Sigmoid colon (tissue), 7 donors: ENCODE measurements at places on chromosomes 7 and 10. TPM values are rescaled to one million over a fixed set of nuclear protein-coding genes. Genes with fewer than 3 reads are reported as not detected.

CNNM1 gene
- total RNA-seq: 2.2 TPM

TSPAN13 gene
- total RNA-seq: 2.2 TPM

SLC13A1 gene
- total RNA-seq: not detected

NKX2-3 gene
- total RNA-seq: 35.2 TPM

DNA sequence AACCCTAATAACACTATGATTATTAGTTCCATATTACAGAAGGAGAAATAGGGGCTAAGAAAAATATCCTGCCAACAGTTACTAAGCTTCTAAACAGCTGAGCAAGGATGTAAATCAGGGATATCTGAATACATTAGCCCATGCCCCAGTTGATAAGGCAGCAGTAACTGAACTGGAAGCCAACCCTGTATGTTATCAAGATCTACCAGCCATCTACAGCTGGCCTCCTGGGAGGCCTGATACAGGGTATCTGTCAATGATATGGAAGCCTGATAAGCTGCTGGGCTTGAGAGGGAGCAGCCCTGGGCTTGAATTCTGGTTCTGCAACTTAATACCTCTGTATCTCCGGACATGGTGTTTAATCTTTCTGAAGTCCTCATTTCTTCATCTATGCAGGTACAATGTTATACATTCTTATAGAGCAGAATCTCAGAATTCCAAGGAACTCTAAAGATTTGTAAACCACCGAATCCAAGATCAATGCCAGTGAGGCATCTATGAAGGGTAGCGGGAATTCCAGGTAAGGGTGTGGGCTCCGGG, 37.9 kb upstream of the AFAP1L2 start:
- DNase-seq: no peak

- peak; percentile 66 for DNase-seq
Observed at GRCh38 chr10:21494191-21495001, 31.1 kb downstream of the SKIDA1 start.

GRCh38 chr10:74167443-74167842, 16.4 kb downstream of the ADK start:
- no peak for DNase-seq

DNA sequence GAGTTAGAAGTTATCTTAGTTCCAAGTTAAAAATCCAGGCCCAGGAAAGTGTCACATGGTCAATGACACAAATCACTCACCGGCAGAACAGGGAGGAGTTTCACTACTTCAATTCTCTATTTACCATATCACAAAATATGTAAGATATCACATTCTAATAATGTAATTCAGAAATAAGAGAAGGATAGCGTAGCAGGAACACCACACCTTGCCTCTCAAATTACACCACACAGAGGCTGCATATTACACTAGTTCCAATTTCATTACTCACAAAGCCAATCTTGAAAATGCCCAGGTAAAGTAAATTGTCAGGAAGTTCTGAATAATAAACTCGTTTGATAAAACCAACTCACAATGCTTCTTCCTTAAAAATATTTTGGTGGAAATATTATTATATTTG, 169.2 kb downstream of the CTTNBP2 start:
- no peak for DNase-seq

- DNase-seq: no peak
Observed at GRCh38 chr10:87092861-87093631, 1.6 kb downstream of the GLUD1 start.

DNA sequence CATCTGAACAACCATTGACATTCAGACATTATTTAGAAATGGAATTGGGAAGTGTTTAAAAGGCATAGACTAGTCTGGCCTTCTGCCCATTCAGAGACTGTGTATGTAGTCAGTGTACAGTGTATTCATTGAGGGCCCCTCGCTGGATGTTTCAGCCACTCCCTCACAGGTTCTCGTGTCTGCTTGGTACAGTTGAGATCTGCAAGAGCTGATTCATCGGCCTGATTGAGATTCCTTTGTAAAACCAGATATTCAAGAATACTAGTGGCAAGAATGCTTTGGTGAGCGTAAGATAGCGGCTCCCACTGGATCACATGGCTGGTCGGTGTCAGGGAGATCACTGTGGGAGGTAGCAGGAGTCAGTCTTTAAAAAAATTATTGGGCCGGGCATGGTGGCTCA, 119.5 kb downstream of the TCF7L2 start:
- no peak for DNase-seq

DNA sequence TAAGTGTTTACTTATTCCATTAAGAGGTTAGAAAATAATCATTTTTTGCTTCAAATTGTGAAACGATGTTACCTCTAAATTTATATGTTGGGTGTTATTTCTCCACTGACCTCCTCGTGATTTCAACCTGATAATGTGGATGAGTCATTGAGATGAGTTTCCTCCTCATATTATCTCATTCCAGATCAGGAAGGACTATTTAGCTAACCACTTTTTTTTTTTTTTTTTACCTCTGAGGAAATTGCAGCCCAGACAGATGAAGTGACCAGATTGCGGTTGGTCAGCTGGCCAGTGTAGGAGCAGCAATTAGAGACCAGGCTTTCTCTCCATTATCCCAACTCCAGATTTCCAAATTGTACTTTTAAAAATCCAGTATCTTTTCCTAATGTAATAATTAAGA, 248.7 kb downstream of the FZD1 start:
- no peak for DNase-seq

GRCh38 chr7:70353946-70354335, 755.7 kb downstream of the AUTS2 start:
- DNase-seq: no peak

GRCh38 chr10:122782911-122783310, 62.7 kb downstream of the CUZD1 start:
- no peak for DNase-seq

- DNase-seq: no peak
Observed at GRCh38 chr7:28362812-28363211, 49.5 kb upstream of the CREB5 start.

DNA sequence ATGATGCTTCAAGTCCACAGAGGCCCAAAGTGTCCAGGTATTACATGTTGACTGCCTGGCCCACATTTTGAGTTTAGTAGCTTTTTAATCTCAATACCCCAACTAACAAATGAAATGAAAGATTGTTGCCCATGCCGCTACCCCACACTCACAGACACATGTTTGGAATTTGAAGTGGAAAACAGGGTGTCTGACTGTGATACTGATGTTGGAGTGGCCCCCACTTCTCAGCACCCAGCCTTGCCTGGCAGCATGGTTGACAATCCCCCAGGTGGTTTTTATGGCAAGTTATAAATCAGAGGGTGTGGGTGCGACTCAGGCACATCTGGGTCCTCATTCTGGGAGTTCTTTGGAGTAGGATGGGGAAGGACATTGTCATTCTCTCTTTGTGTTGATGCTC, 314.7 kb upstream of the ZNF32 start:
- no peak for DNase-seq

DNA sequence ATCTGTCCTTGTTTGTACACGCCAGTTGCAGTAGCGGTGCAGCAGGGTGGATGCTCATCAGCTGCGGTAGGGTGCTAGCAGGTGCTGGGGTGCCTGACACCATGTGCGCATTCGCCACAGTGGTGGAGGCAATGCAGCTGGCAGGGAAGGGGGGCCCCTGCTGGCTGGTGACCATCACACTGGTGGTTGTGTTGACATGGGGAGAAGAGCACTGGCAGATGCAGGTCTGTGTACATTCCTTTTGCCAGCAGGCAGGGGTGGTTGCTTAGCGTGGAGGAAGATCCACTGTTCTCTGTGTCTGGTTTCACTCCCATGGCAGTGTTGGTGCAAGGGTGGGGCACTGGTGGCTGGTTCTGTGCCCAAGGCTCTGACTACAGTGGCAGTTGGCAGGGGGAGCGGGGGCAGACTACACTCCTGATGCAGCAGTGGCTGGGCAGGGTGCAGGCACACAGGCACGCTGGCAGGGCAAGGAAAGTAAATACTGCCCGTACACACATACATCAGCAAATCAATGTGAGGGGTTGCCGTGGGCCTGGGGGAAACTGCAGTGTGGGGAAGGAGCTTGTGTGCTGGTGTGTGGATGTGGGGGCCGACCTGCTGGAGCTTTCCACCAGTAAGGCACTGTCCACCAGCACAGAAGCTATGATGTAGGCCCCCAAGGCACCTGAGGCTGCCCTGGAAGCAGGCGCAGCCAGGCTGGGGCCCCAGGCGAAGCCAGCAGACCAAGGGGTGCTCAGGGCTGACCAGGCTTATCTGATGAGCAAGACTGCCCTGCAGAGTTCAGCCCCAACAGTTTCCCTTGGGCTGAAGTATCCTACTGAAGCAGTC, 87.2 kb upstream of the UNC5B start:
- DNase-seq: no peak

GRCh38 chr7:53094827-53095226, 59.4 kb downstream of the POM121L12 start:
- no peak for DNase-seq

DNA sequence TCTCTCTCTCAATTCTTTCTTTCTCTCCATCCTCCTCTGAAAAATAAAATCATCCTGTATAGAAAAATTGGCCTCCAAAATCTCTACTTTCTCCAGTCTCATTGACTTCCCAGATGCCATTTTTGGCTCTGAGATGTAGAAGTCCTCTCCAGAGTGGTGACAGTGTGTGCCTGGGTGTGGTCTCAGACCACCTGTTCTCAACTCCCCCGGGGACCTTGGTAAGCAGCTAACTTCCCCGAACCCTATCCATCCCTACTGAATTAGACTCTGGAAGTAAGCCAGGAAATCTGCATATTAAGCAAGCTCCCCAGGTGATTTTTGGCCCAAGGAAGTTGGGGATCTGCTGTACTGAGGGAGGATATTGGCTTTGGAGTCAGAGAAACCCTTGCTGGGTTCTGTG, 120.5 kb downstream of the WDR11 start:
- no peak for DNase-seq

- DNase-seq: no peak
Observed at GRCh38 chr10:52050429-52051047, 263.5 kb upstream of the DKK1 start.

GRCh38 chr10:114458955-114459354, 54.7 kb upstream of the AFAP1L2 start:
- DNase-seq: peak; percentile 68

- no peak for DNase-seq
Observed at GRCh38 chr7:99002148-99002826, 124.0 kb downstream of the TRRAP start.

- DNase-seq: no peak
Observed at GRCh38 chr10:118216020-118216419, 126.1 kb downstream of the FAM204A start.

DNA sequence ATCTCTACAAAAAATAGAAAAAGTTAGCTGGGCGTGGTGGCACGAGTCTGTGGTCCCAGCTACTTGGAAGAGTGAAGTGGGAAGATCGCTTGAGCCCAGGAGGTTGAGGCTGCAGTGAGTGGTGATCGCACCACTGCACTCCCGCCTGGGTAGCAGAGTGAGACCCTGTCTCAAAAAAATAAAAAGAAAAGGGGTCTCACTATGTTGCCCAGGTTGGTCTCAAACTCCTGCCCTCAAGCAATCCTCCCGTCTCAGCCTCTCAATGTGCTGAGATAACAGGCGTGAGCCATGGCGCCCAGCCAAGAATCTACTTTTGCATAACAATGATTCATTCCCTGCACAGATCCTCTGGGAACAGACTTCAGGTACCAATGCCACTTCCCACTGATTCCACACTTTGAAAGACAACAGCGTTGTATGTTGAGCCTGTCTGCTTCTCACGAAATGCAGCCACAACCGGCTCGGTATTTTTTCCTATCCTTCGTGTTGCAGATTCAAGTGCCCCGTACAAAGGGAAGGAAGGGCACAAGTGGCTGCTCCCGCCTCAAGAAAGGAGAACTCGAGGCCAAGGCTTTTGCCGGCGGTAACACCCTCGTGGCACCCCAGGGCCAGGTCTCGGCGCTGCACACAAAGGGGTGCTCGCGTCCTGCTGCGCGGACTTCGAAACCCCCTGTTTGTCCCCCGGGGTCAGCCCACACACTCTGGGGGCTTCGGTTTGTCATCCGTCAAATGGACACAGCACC, 745 bp downstream of the DAGLB start:
- peak; percentile 91 for DNase-seq

DNA sequence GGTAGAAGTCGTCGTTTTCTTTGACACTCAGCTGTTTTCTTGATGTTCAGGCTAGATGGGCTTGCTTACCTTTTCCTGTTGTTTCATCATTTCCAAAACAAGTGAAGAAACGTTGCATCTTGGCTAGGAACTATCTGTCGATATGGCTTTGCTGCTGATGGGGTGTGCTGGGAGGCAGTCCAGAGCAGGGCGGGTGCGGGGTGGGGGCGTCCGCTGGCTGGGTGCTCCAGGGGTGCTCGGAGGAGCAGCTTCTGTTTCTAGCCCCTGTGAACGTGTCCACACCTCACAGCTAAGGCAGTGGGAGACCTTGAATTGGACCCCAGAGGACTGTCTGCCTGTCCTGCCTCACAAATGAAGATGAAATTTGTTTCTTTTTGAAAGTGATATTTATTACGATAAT, 7.6 kb upstream of the SUN1 start:
- peak; percentile 61 for DNase-seq

DNA sequence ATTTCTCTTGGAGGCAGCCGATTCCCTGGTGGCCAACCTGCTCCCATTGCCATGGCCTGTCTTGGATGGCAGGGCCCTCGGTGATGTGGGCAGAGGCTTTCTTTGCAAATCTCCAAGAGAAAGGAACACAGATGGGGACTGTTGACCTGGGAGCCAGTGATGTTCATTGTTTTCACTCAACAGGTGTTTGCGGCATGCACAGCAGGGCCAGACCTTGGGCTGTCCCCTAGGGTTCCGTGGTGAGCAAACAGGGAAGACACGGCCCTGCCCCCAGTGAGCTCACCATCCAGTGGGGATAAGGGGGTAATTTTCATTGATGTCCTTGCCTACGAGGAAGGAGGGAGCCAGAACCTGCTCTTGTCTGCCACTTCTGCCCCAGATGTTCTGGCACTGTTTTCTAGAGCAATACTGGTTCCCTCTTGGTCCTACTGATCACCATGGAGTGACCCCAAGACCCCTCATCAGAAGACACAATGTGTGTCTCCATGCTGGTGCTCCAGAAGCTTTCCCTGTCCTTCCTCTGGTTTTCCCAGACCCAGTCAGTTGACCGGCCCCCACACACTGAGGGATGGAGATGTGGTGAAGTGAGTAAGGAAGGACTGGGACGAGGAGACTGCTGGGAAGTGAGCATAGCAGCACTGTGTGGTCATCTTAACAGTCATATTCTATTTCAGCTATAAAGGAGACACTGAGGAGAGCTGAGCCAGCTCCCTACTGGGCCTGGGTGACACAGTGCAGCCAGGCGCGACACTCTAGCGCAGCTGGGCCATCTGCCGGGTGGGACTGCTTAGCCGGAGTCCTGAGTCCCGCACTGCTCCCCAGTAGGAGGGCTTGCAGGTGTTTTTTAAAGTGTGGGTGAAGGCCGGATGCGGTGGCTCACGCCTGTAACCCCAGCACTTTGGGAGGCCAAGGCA, 20.4 kb upstream of the FIGNL1 start:
- no peak for DNase-seq

GRCh38 chr10:42979181-42979580, 97.7 kb upstream of the RET start:
- no peak for DNase-seq
